ENCODE measurements at places on chromosomes 5 and 9.

- DNase-seq = no peak
These were observed 52.6 kb upstream of the TNFAIP8 start for GRCh38 chr5:119302916-119303897.

- no peak for DNase-seq
These were observed 114.3 kb upstream of the EPB41L4A start for GRCh38 chr5:112533362-112533761.

DNA sequence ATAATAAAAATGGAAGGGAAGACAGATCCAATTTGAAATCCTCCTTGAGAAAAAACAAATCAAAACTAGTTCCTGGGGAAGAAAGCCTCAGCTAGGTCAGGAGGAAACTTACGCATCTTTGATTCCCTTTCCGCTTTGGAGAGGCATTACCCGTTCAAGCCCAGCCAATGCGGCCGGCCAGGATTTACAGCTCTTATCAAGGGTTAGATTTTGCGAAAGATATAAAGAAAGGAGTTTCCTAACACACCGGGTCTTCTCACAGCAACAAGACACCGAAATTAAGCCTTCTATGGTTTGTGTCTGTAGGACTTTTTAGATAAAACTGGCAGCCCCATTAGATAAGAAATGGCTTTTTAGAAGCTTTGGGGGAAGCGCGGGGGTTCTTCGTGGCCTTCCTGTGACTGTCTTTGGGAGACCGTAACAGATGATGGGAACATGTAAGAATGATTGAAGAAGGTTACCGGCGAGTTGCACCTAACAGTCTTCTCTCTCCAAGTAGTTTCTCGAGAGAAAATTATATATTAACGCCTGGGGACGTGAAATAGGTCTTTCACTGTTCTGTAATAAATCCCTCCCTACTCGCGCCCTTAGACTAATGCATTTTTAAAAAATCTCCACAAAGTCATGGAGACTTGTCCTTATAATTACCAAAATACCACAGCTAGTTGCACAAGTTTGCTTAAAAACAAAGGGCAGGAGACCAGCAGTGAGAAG lies 1.3 kb upstream of the ISL1 start:
- DNase-seq = no peak

DNA sequence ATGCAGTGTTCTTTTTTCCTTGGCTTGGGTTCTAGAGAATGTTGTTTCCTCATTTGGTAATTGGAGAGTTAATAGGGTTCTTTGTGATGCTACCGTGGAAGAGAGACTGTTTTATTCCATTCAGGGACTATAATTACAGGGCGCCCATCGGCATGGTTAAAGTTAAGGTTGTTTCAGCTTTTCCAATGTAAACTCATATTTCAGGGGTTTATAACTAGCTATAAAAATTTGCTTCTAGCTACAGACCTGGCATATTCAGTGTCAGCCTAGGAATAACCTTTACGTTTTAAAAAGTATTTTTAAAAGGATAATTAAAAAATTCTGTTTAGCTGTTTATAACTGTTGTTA lies 99.1 kb downstream of the AOPEP start:
- no peak for DNase-seq

GRCh38 chr9:75866273-75866871 lies 24.1 kb upstream of the PCSK5 start:
- no peak for DNase-seq

DNA sequence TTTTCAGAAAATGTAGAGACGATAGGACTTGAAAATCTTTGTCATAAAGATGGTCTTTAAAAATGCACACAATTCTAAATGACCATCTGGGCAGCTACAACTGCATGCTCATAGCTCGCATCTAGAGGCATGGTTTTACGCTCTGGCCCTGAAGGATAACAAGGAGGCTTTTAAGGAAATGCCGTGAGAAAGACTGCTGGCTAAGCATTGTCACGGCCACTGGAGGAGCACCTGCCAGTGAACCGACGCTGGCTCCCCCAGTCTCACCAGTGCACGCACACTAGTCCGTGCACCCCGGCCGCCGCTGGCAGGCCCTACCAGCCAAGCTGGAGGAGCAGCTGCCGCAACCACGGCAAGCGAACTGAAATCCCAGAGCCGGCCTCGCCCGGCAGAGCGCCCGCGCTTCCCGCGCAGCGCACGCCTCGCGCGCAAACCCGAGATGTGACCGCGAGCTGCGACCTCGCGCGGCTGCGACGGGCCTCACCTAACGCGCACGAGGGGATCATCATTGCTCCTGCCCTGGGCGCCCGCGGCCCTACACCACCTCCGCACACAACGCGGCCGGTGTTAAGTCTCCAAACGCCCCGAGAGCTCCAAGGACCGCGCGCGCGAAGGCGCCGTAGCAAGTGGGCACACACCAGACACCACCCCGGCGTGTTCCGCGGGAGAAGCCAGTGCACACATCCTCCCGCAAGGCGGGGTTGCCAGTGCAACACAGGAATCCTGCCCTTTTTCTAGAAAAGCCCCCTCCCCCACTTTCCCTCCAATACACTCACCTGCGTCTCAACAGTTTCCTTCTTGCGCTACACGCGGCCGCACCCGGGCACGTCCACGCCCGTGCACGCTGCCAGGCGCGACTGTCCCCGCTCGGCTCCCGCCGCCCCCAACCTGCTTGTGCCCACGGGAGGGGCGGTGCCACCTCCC lies 5.3 kb downstream of the ELAVL2 start:
- no peak for DNase-seq

GRCh38 chr5:146873186-146873917 lies 5.2 kb downstream of the PPP2R2B start:
- DNase-seq = no peak

DNA sequence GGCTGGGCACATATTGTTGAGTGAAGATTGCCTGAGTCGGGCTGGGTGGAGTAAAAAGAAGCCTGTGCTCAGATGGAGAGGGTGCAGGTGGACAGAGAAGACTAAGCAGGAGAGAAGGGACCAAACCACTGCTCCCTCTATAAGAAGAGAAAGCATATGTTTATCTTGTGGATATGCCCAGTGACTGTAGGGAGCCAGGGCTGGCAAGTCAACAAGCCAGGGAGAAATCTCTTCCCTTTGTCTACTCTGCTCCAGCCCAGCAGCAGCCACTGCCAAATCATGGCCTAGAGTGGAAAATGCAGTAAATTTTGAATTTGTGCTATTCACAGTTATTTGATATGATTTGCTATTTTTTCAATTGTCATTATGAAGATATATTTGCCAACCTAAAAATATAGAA lies 33.2 kb upstream of the TRIM36 start:
- no peak for DNase-seq

- no peak for DNase-seq
These were observed 16.0 kb downstream of the TEK start for GRCh38 chr9:27125030-27125429.

GRCh38 chr5:170632266-170632984 lies 128.6 kb downstream of the KCNIP1 start:
- DNase-seq = no peak

Data from activated naive CD4-positive, alpha-beta T cell (primary cell).